LoVo (cell line): ENCODE measurements at places on chromosomes 7 and 10.

DNA sequence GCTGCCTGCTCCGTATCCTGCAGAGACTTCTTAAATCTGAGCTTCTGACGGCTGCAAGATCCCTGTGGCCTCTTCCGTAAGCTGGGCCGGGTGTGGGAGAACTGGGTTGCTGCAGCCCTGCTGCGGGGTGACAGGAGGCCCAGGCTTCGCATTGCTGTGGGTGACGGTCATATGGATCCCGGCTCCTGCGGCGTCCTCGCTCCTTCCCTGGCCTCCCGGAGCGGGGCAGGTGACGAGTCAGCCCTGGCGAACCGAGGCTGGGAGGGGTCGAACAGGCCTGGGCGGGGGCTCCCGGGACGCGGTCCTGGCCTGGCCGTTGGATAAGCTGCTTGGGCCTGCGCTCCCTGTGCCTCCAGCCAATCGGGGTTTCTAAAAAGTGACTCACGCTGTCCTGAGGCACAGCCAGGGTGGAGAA lies 7.8 kb upstream of the UBE2D1 start:
- no peak for DNase-seq

GRCh38 chr10:81081887-81082620 lies 544.4 kb downstream of the SH2D4B start:
- peak; percentile 9 for DNase-seq

DNA sequence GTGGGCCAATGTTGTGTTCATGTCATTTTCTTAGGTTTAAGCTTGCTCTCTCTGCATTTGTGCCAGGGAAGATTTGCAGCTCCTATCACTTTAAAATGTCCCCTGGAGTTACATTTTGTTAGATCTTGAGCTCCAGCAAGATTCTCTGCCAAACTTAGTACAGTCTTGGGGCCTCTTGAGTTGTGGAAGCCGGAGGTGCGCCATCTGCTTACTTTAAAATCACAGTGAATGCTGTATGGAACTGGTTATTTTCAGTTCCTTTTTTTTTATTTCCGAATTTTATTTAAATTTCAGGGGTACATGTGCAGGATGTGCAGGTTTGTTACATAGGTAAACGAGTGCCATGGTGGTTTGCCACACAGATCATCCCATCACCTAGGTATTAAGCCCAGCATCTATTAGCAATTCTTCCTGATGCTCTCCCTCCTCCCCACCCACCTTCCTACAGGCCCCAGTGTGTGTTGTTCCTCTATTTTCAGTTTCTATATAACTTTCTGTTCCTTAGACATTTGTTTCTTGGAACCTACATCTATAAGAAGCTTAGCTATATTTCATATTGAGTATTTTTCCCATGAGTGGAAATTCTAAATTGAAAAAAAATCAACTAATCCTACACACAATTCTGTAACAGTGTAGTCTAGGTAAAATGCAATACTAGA lies 114.4 kb upstream of the CREB5 start:
- no peak for DNase-seq

- DNase-seq = no peak
These were observed 304.1 kb downstream of the IPMK start for GRCh38 chr10:57963546-57963945.

DNA sequence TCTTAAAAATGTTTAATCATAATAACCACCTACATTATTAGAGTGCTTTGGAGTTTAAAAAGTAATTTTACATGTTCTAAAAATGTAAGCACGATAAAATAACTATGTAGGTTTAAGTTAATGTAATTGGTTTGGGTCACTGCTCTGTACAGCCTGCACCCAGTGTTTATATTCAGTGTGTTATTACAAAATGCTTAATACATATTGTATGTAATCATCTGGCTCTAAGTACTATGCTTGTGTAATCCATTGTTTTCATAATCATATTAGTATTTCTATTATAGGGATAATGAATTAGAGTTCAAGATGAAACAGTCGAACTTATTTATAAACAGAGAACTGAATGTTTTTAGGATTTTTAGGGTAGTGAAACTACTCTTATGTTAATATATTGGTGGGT lies 13.1 kb downstream of the RPA3 start:
- DNase-seq = no peak

- DNase-seq = no peak
These were observed 3.5 kb upstream of the COMTD1 start for GRCh38 chr10:75239096-75239790.

DNA sequence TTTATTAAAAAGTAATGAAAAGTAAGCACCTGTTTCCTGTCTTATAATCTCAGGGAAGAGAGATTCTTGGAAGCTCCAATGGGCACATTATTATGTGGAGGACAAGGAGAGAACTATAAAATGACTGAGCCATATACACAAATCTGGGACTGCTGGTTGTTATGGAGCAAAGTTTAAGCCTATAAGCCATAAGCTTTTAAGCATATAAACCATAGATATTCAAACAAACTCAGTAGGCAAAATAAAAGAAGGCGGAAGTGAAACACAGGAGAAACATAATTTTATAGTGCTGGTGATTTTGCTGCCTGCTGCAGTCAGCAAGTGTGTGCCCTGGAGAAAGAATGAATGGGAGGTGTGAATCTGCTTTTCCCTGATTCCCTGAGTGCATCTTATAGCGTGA lies 274.4 kb downstream of the KIF20B start:
- DNase-seq = no peak

DNA sequence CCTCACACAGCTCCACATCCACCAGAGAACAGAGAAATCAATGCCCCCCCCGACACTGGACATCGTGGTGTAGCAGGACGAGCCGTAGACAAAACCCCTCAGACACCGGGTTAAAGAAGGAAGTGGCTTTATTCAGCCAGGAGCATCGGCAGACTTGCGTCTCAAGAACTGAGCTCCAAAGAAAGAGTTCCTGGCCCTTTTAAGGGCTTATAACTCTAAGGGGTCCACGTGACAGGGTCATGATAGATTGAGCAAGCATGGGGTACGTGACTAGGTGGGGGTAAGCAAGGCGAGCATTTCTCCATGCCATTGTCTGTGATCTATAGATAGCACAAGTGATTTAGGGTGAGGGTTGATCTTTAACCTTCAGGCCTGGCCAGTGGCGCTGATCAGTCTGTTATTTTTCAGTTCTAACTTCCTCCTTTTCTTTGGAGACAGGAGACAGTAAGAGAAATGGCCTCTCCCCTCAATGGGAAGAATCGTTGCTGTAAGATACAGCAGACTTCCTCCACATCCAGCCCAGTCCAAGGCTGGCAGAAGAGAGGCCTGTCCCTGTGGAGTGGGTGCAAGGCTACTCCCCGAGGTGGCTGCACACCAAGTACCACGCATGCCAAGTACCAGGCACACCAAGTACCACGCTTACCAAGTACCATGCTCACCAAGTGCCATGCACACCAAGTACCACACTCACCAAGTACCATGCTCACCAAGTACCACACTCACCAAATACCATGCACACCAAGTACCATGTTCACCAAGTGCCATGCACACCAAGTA lies 19.5 kb upstream of the PPP2R2D start:
- no peak for DNase-seq

GRCh38 chr7:148700661-148701064 lies 2.0 kb downstream of the CUL1 start:
- no peak for DNase-seq

DNA sequence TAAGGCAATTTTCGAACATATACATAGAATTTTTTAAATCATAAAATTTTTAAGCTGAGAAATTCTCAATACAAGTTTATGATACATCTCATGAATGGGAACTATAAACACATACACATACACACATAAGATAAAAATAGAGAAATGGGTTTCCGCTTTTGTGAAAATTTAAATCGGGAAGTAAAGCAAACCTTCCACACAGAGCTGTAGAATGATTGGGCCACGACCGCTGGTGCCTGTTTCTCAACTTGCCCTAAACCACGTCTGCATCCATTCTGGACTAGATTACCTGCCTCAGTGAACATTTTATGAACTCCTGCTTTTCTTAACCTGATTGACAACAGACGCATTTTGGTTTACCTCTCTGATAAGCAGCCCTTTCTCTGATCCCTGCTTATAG lies 264.4 kb downstream of the SKAP2 start:
- no peak for DNase-seq

DNA sequence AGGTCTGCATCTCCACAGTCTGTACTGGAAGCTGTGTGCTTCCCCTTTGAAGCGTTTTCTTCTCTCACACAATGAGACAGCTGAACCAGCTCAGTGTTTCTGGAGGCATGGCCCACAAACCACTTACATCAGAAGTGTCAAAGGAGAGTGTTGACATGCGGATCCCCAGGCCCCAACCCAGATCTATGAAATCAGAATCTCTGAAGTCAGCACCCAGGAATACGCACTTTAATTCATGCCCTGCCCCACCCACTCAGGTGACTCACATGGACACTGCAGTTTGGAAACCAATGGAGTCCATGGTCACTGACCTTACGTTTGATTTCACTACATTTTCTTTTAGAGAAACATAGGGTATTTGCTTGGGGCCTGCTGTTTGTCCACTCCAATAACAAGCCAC lies 19.0 kb downstream of the TLL2 start:
- no peak for DNase-seq

DNA sequence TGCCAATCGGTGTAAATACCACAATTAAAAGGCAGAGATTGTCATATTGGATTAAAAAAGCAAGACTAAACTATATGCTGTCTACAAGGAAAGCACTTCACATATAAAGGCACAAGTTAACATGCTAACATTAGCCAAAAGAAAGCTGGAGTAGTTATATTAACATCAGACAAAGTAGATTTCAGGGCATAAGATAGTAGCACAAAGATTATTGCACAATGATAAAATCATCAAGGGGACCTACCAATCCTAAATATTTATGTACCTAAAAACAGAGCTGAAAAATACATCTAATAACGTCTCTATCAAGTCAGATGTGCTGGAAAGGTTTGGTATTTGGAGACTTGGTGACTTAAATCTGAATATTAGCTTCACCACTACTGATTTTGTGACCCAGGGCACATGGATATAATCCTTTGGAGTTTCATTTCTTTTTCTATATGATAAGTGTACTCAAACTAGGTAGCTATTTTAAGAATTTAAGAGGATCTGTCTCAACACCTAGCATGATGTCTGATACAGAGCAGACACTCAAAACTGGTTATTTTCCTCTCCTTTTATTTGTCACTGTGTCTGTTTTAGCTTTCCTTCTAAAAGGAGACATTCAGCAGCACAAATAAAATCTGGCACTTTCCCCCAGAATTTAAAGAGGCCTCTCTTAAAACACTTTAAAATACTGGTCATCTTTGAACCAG lies 156.5 kb downstream of the DOCK4 start:
- no peak for DNase-seq

DNA sequence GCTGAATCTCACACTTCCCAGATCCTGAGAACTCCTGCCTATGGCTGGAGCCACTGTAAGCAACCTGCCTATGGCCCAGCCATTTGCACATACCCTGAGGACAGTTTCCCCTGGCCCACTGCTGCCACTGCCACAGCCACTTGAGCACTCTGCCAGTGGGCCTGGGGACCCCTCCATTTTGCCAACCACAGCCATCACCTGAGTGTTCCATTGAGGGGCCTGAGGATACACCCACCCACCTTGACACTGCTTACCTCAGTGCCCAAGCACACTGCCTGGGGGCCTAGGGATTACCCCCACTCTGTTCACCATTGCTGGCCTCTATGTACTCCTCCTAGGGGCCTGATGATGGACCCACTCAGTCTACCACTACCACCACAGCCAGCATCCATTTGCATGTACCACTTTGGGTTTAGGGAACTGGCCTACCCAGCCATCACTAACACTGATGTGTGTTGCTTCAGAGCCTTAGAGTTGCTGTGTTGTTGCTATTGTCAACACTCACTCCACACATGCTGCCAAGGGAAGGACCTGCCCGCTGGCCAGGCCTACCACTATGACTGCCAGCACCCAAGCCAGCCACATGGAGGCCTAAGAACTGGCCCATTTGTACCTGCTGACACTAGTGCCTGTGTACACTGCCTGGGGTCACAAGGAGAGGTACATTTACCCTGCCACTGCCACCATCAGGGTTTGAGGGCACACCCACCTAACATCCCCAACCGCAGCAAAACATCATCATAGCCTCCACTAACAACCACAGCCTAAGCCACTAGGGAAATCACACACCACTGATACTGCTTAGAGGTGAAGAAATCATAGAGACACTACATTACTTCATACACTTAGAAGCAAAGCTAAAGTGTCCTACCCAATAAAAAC lies 45.9 kb upstream of the ANTXRL start:
- no peak for DNase-seq

DNA sequence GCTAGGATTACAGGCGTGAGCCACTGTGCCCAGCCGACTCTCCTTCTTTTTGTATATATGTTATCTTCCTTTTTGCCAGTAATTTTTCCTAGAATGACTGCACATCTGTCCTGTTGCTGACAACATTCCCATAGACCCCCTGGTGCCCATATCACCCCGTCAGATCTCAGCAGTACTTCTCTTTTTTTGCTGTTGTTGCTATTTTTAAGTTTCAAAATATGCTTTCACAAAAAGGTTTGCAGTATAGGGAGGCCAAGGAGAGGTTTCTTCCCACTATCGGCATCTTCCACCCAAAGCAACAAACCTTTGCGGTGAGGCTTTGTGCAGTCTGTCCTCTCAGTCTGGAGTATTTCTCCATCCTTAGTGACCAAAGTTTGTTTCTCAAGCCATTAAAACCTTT lies 23.1 kb downstream of the PIK3CG start:
- no peak for DNase-seq

- no peak for DNase-seq
These were observed 748.0 kb upstream of the IGFBP3 start for GRCh38 chr7:46669028-46669427.

- DNase-seq = no peak
These were observed 34.7 kb upstream of the SHH start for GRCh38 chr7:155846936-155847335.

DNA sequence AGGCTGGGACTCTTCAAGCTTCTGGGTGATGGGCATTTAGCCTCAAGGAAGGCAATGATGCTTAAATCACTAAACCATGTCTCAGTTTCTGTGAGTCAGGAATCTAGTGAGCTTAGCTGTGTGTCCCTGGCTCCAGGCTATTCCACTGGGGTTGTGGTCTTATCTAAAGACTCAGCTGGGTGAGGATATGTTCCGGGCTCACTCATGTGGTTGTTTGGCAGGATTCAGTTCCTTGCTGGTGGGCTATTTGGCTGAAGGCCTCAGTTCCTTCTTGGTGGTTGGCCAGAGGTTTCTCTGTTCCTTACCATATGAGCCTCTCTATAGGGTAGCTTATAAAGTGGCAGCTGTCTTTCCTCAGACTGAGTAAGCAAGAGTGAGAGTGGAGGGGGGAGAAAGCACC lies 12.0 kb downstream of the EVX1 start:
- DNase-seq = no peak
